ENCODE measurements at places on chromosomes 6 and 20.
A peak's percentile ranks its signal among the peaks of the same experiment; 100 is the strongest.

GRCh38 chr6:68368845-68369244, 266.2 kb upstream of the ADGRB3 start:
- DNase-seq = no peak

DNA sequence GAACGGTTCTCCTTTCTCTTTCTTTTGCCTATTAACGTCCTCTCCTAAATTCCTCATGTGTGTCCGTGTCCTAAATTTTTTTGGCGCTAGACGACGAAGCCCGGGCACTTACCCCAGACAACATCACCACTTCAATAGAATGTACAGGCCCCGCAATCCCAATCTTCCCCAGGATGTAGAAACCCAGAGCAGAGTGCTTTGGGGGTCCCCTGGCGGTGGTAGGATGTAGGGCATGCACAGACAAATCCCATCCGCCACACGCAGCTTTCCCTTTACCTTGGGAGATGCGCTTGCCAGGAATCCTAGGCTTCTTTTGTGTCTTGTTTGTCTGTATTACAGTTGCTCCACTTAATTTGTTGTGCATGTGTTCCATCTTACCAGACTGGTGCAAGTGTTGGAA, 417.3 kb upstream of the ARID1B start:
- DNase-seq = no peak

- DNase-seq = no peak
These were observed 293.8 kb downstream of the ZNF217 start for GRCh38 chr20:53299831-53300230.

DNA sequence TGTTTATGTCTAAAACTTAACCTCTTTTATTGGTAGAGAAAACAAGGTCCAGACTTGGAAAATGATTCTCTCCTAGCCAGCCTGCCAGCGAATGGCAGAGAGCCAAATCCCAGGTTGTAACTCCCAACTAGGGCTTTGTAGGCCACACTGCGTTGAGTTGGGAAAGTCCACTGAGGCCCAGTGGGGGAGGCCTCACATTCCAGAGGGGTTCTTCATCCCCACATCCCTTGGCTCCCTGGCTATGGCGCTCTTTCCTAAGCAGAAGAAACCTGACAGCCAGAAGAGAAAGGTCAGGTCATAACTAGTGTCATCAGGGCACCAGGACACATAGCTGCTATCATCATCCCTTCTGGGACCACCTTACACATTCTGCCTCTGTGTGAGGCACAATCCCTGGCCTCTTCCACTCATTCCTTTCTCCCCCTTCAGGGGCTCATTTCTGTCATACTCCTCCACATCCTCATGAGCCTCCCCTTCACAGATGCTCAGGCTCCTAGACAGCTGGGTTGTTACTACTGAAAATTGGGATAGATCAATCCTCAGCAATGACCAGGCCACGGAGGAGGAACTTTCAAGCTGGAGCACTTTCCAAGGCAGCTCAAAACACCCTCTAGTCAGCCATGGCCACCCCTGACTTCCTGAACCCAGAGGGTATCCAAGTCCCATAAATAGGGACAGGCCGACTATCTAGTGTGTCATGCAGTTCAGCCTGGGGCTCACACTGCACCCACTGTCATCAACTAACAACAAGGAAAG, 48.6 kb downstream of the TCP11 start:
- peak; percentile 70 for DNase-seq

GRCh38 chr6:131161987-131162386, 26.7 kb downstream of the AKAP7 start:
- no peak for DNase-seq

DNA sequence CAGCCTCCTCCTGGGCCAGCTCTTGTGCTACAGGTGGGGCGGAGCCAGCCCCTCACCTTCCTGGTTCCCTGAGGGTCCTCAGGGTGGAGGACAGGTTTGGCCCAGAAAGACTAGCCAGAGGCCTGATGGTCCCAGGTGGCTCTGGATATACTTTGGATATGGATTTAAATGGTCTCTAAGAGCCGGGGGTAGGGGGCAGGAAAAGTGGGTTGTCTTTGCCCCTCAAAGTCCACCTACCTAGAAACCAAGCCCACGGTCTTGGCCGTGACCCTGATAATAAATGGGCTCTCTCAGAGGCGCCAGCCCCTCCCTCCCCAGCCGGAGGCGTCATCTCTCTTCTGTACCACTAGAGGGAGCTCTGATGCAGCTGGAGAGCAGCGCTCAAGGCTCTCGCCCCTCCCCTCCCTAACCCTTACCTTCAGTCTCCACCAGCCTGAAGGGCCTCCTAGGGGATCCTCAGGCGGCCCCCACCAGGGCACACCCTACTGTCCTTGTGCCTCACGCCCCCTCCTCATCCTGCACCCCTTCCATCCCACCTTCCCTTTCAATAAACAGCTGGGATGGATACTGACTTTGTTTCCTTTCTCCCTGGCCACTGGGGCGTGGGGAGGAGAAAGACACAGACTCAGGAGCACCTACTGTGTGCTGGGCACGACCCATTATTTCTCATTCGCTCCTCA, 7.5 kb downstream of the NRSN2 start:
- peak; percentile 79 for DNase-seq

DNA sequence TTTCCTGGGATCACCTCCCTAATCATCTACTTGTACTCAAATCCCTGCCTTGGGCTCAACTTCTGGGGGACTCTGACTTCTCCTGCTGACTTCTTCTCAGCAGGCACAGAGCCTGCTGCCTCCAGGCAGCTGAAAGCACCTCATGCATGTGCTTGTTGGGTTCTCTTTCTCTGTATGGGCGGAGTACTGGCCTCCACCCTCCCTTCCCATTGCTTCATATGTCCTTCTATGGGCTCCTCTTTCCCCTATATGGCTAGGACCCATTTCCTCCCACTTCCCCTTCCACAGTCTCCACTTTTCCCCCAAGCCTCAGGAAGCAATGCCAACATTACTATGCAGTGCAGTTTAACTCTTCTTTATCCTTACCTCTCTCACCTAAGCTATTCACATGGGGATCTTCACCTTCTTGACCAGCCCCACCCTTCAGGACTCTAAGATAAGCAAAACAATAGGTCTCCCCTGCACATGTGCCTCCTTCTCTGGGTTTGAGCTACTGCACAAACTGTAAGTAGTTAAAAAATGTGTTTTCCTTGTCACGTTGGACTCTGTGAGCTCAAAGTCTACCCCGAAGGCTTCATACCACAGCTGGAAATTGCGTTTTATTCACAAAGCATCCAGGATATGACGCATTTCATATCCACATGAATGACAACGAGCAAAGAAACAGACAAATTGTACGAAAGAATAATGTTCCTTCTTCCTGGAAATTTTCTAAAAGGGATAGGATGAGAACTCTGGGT, 93.7 kb downstream of the CDS2 start:
- no peak for DNase-seq

DNA sequence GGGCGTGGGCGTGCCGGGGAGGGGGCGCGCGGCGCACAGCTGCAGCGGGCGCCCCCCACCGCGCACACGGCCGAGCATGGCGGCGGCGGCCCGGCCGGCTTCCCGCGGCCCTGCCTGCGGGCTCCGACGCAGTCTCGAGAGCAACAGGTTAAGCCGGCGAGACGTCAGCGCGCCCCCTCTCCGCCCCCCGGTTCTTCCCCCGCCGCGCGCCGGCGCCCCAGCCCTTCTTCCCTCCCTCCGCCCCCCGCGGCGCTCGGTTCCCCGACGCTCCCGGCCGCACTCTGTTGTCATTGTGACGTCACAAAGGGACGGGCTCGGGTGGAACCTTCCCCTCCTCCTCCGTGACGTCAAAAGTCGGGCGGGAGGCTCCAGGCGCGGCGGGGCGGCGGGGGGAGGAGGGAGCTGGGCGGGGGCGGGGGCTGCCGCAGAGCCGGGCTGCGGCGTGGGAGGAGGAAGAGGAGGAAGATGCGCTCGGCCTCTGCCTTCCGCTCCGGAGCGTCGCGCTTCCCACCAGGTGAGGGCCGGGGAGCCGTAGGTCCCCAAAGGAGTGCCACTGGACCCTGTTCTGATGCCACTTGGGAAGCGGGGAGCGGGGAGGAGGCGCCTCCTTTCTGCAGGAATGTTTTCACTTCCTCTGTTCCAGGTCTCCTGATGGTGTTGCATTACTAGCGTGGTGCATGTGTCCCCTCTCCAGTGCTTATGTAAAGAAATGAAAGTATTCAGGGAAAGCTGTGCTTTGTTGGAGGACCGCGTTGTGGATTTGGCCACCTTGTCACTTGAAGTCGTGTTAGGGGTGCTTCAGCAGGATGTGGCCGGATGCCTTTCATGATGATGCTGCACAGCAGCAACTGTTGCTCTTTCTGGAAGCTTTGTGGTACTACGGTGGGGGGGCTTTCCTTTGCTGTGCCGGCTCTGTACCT, 2.8 kb downstream of the JARID2 start:
- DNase-seq = peak; percentile 97

GRCh38 chr6:140731741-140732140, 1357.3 kb upstream of the CITED2 start:
- no peak for DNase-seq

GRCh38 chr6:139582956-139583355, 208.5 kb upstream of the CITED2 start:
- no peak for DNase-seq

DNA sequence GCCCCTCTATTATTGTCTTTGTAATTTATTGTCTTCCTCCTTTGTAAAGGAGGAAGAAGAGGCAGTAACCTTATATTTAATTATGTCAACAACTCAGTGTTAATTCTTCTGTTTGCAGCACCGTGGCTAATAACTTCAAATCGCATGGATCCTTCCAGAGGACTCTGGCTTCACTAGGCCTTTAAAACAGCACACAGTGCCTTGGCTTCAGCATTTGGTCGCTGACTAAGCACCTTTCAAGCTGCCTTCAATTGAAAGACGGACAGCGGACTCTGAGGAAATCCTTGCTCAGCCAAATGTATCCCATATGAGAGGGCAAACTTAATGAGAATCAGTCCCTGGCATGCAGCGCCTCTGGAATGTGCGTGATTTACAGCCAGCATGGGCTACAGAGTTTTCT, 64.2 kb downstream of the SGK1 start:
- DNase-seq = no peak

Data from suprapubic skin (tissue), 4 donors.